ENCODE measurements at places on chromosomes 2 and 18.

DNA sequence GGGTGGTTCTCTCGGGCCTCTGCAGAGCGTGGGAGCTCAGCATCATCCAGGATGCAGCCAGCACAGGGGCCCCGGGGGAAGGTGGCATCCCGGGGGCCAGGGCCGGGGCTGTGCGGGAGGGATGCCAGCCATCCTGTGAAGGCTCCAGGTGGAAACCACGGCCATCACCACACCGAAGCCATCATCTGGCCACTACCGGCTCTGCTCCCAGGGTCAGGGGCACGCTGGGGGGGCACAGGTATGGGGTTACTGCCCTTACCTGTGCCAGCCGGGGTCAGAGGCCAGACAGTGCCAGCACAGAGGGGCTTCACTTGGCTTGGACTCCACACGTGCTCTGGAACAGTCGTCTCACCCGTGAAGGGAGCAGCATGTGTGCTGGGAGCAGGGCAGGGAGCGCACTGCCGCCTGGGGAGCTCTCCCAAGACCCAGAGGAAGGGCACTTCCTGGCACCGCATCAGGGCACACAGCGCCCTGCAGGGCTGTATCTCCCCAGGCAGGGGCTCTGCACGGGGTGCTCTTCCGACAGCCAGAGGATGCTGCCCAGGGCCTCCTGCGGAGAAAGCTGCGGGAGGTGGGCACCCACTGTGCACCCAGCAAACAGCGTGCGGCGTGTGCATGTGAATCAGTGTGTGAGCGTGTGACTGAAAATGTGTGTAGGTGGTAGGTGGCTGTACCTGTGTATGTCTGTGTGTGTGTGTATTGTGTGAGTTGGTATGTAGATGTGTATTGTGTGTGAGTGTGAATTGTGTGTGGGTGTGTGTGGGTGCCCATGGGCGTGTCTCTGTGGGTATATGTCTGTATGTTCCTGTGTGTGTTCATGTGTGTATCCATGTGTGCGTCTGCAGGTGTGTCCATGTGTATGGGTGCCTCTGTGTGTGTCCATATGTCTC, 75.0 kb downstream of the PTGR3 start:
- DNase-seq, result no peak

- no peak for DNase-seq
These were observed 549.2 kb upstream of the VWC2L start for GRCh38 chr2:213861638-213862037.

GRCh38 chr2:199382091-199382490, 75.6 kb downstream of the SATB2 start:
- no peak for DNase-seq

- DNase-seq, result no peak
These were observed 32.9 kb upstream of the GLI2 start for GRCh38 chr2:120702801-120703200.

GRCh38 chr2:84823788-84824187, 57.1 kb downstream of the TRABD2A start:
- no peak for DNase-seq

DNA sequence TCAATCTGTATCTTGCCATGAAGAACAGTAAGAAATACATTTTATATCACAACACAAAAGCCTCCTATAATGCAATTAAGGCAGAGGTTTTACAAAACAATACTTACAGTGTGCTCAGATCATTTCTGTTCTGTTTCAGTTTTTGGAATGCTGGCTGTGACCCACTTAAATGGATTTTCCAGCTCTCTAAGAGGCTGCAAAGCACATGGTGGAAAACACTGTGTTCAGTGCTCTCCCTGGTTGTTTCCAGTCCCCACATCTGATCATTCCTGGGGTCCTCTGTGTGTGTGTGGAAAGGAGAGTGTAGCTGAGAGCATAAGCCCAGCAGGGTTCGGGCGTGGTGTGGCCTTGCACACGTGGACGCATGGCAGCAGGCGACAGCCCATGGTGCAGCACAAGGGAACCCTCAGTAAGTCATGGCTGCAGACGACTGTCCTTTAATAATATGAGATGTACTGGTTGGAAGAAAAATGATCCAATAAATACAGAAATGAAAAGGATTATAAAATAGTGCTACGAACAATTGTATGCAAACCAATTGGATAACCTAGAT, 95.6 kb downstream of the FAM210A start:
- DNase-seq, result no peak

DNA sequence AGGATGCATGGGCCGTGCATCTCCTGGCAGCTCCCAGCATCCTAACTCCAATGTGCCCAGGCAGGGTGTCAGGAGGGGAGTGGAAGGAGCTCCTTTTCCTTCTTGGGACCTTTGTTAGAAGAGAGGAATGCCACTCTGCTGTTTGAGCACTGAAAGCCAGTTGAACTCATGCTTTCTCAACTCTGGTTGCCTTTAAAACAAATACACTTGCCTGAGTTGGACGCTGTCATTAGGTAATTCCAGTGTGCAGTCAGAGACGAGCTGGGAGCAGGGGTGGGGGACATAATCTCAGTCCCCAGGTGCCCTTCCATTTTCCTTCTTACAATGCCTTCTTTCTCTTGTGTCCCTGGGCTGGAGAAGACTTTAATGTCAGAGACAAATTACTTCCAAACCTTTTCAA, 44.4 kb upstream of the IL1R2 start:
- DNase-seq, result no peak

GRCh38 chr2:85411405-85411748, 1.2 kb upstream of the CAPG start:
- no peak for DNase-seq

GRCh38 chr2:76711490-76711889, 810.7 kb downstream of the LRRTM4 start:
- DNase-seq, result peak; percentile 44

DNA sequence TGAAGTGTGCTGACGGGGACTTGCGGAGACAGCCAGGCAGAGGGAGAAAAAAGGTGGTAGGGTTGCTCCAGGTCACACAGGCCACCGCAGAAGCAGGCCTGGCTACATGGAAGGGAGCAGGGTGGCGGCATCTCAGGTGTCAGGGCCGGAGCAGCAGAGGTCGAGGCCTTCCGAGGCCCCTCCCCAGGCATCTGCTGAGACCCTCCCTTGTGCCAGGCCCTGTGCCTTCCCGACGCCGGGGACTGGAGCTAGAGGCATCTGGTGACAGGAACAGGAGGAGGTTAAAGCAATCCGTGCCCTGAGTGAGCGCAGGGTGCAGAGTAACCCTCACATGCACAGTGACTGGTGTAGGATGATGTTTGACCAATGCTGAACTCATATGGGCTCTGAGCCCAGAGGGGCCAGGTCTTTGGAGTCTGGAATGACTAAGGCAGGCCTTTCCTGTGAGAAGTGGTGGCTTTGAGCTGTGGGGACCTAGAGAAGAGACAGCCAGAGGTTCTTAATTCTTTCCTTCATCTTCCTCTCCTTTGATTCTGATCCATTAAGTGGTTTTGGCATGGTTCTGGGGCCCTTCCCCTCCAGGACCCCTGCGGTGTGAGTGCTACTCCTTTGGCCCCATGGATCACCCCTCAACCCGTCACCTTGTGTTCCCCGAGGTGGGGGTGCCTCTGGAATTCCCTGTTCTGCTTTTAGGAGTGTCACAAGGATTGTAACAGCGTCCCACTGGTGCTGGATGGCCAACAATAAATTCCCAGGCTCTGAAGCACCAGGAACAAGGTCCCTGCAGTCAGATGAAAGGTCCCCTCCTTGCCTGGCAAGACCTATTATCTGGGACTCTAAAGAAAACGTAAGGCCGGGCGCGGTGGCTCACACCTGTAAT, 72.1 kb downstream of the KLHL29 start:
- DNase-seq, result no peak

DNA sequence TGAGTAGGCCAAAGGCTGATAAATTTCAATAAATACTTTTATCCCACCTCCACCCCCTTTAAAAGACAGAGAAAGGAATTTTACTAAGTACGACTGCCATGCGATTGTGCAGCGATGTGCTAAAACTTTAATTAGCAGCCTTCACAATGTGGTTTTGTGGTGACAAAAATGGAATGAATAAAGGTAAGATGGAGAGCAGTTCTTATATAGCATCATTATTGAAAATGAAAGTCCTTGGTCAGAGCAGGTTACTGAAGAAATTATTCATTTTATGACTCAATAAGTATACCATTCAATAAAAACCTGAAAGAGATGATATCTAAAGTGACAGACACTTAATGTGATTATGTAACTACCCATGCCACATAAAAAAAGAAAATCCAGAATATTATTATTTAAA, 33.2 kb upstream of the MTIF2 start:
- DNase-seq, result no peak

DNA sequence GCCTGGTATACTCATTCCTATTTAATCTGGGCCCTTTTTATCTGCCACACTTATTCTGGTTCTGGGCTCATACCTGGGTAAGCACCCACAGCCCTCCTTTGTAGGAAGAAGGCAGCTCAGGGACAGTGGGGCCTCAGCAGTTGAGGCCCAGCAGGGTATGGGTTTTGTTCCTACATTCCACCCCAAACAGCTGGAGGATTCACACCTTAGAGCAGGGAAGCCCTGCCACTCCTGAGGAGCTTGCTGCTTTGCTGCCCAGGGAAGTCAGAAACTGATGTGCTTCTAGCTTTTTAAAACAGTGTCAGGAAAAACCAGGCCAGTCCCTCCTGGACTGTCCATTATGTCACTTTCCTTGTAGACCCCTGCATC, 1.2 kb upstream of the LBX2 start:
- no peak for DNase-seq

GRCh38 chr2:191622374-191623320, 55.3 kb upstream of the NABP1 start:
- no peak for DNase-seq
